ENCODE measurements at places on chromosomes 5 and 9.

DNA sequence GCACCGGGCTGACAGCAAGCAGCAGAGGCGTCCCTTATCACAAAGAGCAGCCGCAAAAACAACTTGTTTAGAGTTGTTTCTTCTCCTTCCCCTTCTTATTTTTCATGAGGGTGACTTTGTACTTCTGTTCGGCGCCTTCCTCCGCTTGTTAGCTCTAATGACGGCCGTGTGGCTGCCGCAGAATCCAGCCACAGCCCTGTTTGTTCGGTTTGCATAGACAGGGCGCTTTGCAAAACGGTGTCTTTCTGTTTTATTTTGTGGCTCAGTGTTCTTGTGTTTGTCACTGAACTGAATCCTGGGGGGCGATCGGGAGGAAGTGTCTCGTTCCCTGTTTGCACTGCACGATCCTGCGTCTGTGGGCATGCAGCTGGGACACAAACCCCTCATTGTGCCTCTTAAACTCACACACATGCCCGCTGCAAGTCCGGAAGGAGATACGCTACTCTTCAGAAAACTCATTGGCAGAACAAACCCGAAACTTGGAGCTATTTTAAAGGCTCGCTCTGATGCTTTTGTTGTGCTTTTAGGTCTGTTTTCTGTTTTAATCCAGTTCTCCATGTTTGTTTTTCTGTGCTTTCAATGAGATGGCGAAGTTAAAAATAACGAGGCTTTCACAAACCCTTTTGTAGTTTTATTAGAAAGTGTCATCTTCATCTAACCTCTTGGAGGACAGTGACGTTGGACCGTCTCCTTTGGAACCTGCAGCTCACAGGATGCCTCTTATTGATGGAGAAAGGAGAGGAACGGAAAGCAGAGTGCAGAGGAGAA, 213.9 kb downstream of the IRX2 start:
- DNase-seq: no peak

- DNase-seq: no peak
Measured at GRCh38 chr9:70607926-70608325, 193.5 kb upstream of the KLF9 start.

DNA sequence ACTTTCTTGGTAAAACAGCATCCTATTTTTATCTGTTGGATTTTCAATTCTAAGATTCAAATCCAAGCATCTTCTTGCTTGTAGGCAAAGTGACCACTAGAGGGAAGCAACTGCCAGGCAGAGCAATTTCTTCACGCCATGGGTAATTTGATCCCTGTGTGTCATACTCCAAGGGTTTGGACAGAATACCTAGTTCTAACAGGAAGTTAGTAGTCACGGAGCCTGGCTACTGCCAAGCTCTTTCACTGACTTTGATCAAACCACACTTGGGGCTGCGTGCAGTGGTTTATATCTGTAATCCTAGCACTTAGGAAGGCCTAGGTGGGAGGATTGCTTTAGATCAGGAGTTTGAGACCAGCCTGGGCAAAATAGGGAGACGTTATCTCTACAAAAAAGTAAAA, 473.6 kb upstream of the TNC start:
- peak; percentile 66 for DNase-seq

- no peak for DNase-seq
Measured at GRCh38 chr5:81482595-81482994, 88.7 kb upstream of the ACOT12 start.

DNA sequence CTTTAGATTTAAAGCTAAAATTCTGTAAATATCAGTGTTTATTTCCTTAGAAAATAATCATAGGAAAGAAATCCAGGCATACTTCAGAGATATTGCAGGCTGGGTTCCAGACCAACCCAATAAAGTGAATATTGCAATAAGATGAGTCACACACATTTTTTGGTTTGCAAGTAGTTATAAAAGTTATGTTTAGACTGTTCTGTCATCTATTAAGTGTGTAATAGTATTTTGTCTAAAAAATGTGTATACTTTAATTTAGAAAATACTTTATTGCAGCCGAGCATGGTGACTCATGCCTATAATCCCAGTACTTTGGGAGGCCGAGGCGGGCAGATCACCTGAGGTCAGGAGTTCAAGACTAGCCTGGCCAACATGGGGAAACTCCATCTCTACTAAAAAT, 6.9 kb upstream of the RIC1 start:
- no peak for DNase-seq

DNA sequence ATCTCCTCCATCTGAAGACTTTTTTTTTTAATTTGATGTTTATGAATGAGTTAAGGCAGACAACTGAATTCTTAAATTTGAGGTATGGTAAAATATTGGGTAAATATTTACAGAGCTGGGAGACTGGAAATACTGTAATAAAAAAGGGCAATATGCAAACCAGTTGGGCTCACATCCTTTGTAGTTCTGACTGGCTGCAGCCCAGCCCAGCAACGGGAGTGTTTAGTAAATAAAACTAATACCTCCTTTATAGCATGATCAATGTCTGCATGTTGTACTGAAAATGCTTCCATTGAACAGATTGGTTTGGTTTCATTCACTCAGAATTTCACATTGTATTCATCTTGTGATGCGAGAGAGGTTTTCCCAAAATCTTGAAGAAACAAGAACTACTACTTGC, 365.0 kb downstream of the DMRT2 start:
- DNase-seq: no peak

DNA sequence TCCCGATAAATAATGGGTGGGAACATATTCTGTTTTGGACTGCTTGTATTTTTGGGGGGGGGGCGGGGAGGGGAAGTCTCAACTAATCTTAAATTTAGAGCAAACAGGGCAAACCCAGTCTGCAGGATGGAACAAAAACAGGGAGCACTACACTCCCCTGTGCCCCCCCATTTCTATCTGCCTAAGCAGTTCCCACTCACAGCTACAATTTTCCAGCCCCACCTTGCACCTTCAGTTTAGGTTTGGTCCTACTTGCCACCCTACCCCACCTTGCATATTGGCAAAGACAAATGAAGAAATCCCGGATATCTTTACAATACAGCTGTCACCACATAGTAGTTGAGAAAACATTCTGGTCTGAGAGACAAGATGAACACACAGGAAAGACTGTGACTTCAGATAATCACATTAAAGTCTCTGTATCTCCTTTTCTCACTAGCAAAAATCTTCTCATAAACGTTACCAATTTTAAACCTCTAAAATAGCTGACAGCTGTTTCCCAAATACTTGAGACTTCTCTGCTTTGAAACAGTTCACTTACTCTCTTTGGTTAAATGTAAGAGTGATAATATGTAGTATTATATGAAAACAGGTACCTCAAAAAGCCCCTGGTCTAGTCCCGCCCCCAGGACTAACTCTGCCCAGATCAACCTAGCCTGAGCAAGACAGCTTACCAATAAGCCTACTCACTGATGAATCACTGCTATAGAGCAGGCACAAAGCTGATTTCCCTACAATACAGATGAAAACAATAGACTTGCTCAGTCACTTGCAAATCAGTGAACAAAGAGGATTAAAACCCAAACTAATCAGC, 5.2 kb upstream of the RAPGEF6 start:
- DNase-seq: no peak

- no peak for DNase-seq
Measured at GRCh38 chr9:116008278-116008677, 145.3 kb upstream of the PAPPA start.

DNA sequence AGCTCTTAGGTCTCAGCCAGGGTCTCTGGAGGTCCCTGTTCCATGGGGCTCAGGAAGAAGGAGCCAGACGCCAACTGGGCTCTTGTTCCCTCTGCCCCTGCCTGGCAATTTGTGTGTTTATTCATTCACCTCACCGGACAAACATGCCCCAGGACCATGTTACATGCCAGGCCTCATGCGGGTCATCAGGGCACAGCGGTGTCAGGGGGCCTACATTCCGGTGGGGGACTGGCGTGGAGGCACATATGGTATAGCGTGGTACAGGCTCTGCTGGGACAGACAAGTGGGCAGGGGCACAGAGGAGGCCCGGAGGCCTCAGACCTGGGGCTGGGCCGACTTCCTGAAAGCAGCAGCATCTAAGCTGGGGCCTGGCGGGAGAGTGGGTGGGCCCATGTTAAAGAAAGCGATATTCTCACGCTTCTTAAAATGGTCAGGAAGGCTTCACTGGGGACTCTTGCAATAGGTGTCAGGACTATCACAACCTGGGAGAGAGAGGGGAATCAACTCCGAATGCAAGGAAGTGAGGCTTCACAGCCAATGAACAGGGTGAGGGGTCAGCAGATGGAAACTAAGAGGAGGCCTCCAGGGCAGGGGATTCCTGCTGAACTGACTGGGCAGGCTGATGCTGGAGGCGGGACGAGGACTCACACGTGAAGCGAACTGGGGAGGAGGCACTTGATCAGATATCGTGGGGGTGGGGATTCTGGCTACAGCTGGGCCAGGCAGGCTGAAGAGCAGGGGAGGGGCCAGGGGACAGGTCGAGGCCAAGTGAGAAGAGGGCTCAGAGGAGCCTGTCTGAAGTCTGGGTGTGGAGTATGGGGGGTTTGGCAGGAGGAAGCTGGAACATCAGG, 41.9 kb downstream of the NCS1 start:
- no peak for DNase-seq

- no peak for DNase-seq
Measured at GRCh38 chr5:14234204-14234603, 91.1 kb downstream of the TRIO start.

GRCh38 chr9:7147121-7148090, 389.6 kb downstream of the KDM4C start:
- no peak for DNase-seq

GRCh38 chr9:117777823-117778222, 73.6 kb downstream of the TLR4 start:
- no peak for DNase-seq

GRCh38 chr5:146699138-146699537, 179.4 kb downstream of the PPP2R2B start:
- DNase-seq: peak; percentile 17

DNA sequence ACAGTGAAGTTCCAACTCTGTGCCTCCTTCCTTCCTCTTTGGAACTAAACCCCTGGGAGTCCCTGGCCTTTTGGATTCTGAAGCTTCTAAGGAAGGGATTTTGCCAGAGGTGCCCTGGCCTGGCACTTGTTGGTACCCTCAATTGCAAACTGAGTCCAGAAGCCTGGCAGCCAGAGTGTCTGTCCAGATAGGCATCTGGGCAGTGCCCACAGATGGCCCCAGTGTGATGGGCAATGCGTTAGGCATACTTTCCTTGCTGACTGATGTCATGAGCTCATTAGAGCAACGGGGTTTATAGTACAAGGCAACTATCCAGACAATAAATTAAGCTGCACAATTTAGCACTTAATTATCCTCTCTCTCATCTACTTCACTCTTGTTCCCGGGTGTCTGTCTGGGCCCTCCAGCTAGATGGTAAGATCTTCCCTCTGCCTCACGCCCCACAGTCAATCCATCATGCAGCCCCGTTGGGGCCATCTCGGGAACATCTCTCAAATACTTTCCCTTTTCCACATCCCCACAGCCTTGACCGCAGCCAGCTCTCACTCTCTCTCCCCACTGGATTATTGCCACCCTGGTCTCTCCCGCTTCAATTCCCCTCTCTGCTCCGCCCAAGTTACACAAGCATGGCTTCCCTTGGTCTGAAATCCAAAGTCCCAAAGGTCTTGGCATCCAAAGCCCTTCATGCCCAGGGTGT, 157.5 kb upstream of the SMIM23 start:
- no peak for DNase-seq

DNA sequence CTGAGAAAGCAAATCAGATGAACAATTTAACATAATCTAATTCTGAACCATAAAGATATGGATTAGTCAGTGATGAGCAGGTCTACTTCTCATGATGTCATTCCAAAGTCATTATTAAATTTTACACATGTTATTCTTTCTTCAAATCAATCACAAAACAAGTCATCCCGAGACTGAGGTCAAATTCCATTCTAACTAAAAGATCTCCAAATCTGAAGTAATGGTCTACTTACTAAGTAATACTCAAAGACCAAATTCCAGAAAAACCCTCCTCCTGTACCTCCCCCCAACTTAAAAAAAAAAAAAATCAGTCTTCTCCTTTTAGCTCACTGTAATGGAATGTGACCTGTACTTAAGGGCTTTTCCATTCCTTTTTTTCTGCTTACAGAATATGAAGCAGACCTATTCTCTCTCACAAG, 4.7 kb downstream of the PFDN1 start:
- DNase-seq: no peak

- no peak for DNase-seq
Measured at GRCh38 chr9:129273136-129273895, 95.3 kb upstream of the IER5L start.

DNA sequence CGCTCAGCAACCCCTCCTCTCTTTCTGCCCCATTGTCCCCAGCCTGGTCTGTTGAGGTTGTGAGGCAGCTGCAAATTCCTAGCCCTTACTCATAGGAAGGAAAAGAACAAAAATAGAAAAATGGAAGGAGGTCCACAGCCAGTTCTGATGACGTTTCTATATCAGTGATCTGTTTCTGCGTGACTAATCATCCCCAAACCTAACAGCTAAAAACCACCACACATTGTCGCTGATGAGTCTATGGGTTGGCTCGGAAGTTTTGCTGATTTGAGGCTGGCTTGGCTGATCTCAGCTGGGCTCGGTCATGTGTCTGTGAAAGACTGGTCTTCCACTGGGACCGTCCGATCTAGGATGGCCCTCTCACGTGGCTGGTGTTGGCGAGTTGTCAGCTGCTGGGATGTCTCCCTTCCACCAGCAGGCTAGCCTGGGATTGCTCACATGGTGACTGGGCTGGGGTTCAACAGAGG, 200.6 kb upstream of the ZNF618 start:
- no peak for DNase-seq

- DNase-seq: no peak
Measured at GRCh38 chr5:135242866-135243555, 156.0 kb downstream of the MACROH2A1 start.

GRCh38 chr5:19169426-19169825, 818.6 kb downstream of the CDH18 start:
- DNase-seq: peak; percentile 20

GRCh38 chr5:151075698-151076331, 5.0 kb downstream of the TNIP1 start:
- no peak for DNase-seq

- DNase-seq: no peak
Measured at GRCh38 chr5:127963931-127964330, 119.6 kb upstream of the SLC12A2 start.

DNA sequence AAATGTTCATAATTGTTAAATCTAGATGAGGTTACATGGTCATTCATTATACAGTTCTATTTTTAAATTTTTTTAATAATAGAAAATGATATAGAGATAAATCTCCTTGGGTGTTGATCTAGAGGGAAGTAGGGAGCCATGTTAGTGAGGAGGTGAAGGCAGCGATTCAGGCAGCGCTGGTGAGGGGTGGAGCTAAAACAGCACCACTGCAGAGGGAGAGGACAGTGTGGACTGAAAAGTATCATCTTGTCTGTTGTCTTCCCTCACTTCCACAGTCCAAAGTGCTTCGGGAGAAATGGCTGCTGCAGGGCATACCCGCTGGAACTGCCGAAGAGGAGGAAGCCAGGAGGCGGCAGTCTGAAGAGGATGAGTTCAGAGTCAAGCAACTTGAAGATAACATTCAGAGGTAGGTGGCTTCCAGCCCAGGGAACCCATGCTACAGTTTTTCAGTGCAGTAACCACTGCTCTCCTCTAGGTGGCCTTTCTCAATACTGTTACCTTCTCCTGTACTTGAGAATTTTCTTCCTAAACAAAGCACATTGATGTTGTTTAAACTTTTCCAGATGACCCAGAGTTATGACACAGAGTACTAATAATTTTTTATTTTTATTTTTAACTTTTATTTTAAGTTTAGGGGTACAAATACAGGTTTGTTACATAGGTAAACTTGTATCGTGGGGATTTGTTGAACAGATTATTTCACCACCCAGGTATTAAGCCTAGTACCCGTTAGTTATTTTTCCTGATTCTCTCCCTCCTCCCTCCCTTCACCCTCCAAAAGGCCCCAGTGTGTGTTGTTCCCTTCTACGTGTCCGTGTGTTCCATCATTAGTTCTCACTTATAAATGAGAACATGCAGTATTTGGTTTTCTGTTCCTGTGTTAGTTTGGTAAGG, 100.5 kb downstream of the PALM2AKAP2 start:
- DNase-seq: no peak

Measured in DMS 273 treated with DMSO at 0.1 percent for 48 hours (cell line).